ENCODE measurements at places on chromosomes 6 and 20. TPM values are rescaled to one million over a fixed set of nuclear protein-coding genes. Genes with fewer than 3 reads are reported as not detected.

The C4A gene
- total RNA-seq = 36.2 TPM

The EDN3 gene
- not detected for total RNA-seq

The ADGRG6 gene
- 8.0 TPM for total RNA-seq

The TDRD6 gene
- total RNA-seq = 0.58 TPM

The HLA-DRB5 gene
- total RNA-seq = 118 TPM

The GPX5 gene
- not detected for total RNA-seq

The SLC17A2 gene
- not detected for total RNA-seq

The TMEM217 gene
- total RNA-seq = 0.51 TPM

The PRDM13 gene
- not detected for total RNA-seq

The TMEM181 gene
- total RNA-seq = 27.3 TPM

- no peak for DNase-seq
These were observed 102.2 kb upstream of the SASH1 start for GRCh38 chr6:148240461-148240840.

DNA sequence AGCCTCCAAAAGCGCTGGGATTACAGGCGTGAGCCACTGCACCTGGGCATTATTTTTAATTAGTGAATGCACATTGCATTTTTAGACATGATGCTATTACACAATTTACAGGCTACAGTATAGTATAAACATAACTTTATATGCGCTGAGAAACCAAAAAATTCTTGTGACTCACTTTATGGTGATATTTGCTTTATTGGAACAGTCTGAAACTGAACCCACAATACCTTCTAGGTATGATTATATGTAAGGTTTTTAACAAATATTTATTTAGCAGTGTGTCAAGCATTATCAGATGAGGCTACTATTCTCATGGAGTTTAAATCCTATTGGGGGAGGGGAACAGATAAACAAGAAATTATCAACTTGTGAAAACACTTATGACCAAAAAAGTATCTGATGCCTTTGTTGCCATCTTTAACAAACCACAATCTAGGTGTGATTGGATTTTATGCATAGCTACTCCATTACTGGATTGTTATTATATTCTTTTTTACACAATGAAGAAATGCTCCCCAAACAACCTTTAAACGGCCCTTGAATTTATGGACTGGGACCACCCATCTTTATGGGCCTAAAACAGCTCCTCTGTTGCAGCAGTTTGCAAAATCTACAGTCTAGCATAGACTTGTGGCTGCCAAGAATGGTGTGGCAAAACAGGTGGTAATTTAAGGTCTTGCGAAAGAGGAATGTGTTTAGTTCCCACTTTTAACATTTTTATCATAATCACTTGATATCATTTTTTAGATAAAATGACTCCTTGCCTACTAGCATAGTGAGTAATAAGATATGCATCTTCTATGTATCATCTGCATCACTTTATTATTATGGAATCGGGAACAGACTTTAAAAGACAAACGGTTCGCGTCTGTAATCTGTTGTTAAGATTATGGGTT lies 159.2 kb upstream of the C6orf118 start:
- DNase-seq = no peak

- no peak for DNase-seq
These were observed 27.3 kb downstream of the NQO2 start for GRCh38 chr6:3026791-3027626.

DNA sequence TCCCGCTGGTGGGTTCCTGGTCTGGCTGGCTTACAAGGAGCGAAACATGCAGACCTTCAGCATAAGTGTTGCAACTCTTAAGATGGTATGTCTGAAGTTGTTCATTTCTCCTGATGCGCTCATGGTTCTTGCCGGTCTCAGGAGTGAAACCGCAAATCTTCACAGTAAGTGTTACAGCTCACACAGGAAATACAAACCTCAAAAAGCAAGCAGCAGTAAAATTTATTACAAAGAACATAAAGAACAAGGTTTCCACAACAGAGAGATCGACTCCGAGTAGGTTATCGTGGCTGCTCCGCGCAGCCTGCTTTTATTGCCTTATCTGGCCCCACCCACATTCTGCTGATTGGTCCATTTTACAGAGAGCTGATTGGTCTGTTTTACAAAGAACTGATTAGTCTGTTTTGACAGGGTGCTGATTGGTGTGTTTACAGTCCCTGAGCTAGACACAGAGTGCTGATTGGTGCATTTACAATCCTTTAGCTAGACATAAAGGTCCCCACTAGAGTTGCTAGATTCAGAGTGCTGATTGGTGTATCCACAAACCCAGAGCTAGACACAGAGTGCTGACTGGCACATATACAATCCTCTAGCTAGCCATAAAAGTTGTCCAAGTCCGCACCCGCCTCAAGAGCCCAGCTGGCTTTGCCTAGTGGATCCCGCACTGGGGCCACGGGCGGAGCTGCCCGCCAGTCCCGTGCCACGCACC lies 39.2 kb downstream of the TRIM27 start:
- DNase-seq = no peak

DNA sequence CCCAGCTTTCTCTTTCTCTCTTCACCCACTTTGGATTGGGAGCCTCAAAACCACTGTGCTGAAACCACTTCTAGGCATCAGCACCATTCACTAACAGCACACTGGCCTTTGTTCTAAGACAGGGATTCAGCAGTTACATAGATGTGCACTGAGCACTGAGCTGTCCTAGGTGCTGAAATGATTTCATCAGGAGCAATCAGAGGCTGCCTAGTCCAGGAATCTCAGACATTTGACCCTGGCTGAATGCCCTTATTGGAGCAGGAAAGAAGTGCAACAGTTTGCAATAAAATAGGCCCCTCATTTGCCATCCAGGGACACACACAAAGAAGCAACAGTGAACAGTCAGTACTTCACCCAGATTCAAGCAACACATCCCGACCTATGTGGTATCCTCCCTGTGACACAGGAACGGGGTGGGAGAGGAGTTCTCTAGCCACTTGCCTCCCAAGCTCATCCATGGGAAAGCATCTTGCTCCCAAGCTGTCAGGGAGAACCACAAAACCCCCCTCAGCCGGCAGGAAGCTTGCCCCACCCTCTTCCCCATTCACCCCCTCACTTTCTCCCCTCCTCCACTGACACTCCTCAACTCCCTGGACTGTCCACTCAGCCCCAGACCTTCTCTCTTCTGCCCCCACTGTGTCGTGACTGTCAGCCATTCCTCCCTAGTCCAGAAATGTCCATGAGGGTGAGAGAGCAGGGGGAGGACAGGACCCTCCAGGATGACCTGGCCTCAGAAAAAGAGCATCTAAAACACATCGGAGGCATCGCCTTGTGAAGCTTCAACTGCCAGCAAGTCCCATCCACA lies 304.4 kb downstream of the PREX1 start:
- no peak for DNase-seq

GRCh38 chr20:50295762-50296449 lies 105.3 kb downstream of the CEBPB start:
- no peak for DNase-seq

- DNase-seq = no peak
These were observed 475.3 kb upstream of the JARID2 start for GRCh38 chr6:14770572-14770971.

GRCh38 chr6:80988286-80988685 lies 764.2 kb downstream of the TENT5A start:
- DNase-seq = no peak

DNA sequence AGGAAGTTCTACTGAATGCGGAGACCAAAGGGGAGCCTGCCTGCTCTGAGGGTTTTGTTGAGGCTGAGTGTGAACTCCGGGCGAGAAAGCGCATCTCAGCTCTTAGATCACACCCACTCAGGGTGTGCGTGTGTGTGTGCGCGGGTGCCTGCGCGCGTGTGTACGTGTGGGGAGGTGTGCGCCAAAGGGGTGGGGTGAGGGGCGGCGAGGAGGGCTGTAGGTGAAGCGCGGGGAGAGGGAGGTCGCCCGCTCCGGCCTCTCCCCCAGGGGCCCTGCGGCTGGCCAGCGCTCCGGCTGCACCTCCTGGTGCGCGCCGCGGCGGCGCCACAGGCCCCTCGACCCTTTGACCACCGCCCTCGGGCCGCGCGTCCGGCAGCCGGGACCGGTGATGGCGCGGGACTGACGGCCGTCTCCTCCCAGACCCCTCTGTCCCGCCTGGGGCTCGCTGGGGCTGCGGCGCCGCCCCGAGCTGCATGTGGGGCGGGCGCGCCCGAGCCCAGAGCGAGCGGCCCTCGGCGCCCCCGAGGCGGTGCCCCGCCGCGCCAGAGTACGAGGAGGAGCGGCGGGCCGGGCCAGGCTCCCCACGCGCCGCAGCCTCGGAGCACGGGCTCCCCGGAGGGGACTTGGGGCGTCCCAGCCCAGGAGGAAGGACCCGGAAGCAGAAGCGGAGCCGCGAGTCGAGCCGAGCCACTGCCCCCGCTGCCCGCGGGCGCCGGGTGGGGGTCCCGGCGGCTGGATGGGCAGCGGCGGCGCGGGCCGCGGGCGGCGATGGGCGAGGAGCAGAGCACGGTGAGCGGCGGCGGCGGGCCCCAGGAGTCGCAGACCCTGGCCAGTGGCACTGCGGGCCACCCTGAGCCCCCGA lies at the start of gene RNF217:
RNF217 (plus strand) TSS at position 661 of the 862 bp plus-strand sequence; CDS start at position 769, 108 bp downstream.
- no peak for DNase-seq

DNA sequence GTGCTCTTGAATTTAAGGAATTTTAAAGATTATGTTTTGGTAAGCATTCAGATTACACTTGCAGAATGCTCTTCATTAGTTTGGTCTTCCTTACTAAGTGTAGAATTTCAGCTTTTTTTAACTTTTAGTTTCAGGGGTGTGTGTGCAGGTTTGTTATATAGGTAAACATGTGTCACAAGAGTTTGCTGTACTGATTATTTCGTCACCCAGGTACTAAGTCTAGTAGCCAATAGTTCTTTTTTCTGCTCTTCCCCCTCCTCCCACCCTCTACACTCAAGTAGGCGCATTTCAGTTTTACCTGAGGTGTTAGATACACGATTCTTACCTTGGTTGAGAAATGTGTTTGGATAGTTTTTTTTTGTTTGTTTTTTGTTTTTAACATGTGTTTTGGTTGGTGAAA lies 68.3 kb downstream of the AFG1L start:
- no peak for DNase-seq

GRCh38 chr6:14703586-14703985 lies 542.3 kb upstream of the JARID2 start:
- DNase-seq = no peak

GRCh38 chr20:43954704-43955061 lies 40.0 kb downstream of the TOX2 start:
- no peak for DNase-seq

- no peak for DNase-seq
These were observed 135.2 kb downstream of the RFPL4B start for GRCh38 chr6:112482373-112482772.

DNA sequence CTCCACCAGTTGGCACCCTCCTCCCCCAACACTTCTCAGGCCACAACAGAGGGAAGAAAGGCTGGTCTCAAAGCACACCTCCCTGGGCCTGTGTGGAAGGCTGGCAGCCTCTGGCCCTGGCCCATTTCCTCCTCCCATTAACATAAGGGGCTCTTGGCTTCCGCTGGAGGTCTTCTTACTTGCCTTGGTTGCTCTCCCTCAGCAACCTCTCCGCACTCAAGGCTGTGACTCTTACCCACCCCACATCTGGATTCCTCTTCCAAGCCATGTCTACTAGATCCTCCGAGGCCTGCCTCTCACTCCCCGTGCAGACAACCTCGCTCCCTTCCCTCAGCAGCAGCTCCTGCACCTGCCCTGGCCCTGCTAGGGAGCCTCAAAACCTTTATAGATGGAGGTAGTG lies 112.2 kb upstream of the PRND start:
- DNase-seq = no peak

GRCh38 chr6:25229671-25230321 lies 49.4 kb upstream of the CARMIL1 start:
- no peak for DNase-seq

GRCh38 chr20:1945134-1945618 lies 48.7 kb downstream of the PDYN start:
- peak; percentile 89 for DNase-seq
